ENCODE measurements at places on chromosomes 7 and 10.
A peak's percentile ranks its signal among the peaks of the same experiment; 100 is the strongest.

GRCh38 chr7:55055479-55055878, 36.7 kb downstream of the EGFR start:
- DNase-seq: peak; percentile 92

DNA sequence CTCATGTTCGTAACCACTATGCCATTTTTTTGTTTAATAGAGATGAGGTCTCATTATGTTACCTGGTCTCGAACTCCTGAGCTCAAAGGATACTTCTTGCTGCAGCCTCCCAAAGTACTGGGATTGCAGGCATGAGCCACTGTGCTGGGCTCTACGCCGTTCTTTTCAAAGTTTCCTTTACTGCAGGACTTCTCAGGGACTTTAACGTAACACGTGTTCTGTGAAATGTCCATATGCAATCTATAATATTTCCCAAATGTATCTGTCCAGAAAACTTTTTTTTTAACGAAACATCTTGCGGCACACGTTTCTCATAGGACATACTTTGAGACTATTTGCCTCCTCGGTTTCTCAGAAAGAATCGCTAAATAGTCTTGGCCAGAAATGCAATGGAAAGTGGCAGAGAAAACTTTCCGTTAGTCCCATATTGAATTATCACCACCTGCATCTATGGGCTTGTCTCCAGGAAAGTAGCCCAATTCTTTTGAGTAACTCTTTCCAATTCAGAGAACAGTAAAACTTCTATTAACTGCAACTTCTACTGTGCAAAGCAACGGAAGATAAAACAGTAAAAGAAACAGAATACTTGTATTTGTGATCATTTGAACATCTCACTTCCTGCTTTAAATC, 96.3 kb downstream of the ELMO1 start:
- no peak for DNase-seq

GRCh38 chr7:129144834-129145668, 544 bp downstream of the TSPAN33 start:
- no peak for DNase-seq

DNA sequence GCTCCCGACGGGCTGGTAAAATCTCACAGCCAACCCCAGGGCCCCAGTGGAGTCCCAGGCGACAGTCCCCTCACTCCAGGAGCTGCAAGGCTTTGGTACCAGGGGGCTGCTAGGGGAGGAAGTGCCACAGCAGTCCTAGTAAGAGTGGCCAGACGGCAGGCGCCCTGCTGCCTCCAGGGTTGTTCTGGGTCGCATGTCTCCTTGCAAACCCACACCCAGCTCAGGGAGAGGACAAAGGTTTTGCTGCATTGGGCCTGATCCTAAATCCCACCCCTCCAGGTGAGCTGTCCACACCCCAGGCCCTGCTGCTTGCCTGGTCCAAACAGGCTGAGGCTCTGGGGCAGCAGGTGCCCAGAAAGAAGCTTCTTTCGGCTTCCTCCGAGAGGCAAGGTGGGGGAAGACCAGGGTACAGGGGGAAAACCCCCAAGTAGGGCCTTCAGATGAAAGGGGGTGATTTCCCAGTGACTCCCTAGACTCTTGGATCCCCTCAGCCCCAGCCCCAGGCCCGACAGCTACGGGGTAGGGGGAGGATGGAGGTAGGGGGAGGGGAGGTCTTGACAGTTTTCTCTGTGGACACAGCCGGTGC, 4.2 kb upstream of the KCP start:
- no peak for DNase-seq

- DNase-seq: no peak
These were observed 17.4 kb downstream of the FGL2 start for GRCh38 chr7:77182261-77182660.

- peak; percentile 50 for DNase-seq
These were observed 127.6 kb downstream of the TNS3 start for GRCh38 chr7:47454069-47454973.

DNA sequence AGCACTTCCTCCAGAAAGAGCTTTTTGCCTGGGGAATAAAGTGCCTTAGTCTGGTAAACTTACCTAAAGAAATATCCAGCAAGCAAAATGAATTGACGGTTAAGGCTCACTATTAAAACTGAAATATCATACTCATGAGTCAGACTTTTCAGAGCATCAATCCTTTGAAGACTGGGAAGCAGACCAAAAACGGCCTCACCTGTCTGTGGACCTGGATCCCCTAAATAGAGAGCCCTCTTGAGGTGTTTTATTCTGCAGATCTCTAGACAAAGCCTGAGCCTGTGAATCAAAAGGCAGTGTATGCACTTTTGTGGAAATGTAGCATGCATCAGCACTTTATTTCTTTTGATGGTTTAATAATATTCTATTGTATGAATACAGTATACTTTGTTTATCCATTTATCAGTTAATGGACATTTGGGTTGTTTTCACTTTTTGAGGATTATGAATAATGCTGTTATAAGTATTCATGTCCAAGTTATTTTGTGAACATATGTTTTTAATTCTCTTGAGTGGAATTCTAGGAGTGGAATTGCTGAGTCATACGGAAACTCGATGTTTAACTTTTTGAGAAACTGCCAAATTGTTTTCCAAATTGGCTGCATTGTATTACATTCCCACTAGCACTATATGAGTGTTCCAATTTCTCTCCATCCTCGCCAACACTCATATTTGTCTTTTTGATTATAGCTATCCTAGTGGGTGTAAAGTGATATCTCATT, 449.0 kb upstream of the IGFBP3 start:
- DNase-seq: peak; percentile 95

- DNase-seq: no peak
These were observed 103.0 kb downstream of the RNF133 start for GRCh38 chr7:122595885-122596284.

DNA sequence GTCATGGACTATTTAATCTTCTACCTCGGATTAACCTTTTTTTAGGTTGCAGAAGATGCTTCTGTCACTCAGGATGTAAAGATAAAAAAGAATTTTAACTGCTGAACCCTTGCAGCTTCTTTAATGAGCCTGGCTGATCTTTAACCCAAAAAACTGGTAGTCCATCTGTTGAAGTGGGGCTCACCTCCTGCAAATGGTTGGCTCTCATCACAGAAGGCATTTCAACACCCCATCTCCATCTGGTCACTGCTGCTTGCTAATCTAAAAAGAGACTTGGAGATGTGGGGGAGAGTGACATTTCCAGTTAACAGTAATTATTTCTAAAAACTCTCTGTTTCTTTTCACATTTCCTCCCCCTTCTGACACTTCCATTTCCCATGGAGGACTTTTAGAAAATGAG, 208.6 kb downstream of the LHFPL3 start:
- no peak for DNase-seq

- DNase-seq: no peak
These were observed 130.1 kb downstream of the TCERG1L start for GRCh38 chr10:131181456-131181855.

GRCh38 chr10:76082232-76082631, 650.8 kb downstream of the LRMDA start:
- DNase-seq: peak; percentile 37

- peak; percentile 40 for DNase-seq
These were observed 139.3 kb upstream of the HDAC9 start for GRCh38 chr7:18356191-18356645.

DNA sequence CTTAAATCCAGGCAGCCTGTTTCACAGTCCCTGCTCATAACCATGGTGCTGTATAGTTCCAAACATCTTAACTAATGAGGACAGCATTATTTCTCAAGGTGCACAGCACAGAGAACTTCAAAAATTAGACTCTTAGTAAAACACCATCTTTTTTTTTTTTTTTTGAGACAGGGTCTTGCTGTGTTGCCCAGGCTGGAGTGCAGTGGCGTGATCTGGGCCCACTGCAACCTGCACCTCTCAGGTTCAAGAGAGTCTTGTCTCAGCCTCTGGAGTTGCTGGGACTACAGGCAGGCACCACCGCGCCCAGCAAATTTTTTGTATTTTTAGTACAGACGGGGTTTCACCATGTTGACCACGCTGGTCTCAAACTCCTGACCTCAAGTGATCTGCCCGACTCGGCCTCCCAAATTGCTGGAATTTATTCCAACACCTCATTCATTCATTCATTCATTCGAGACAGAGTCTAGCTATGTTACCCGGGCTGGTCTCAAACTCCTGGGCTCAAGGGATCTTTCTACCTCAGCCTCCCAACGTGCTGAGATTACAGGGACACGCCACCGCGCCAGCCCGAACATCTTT, 507 bp upstream of the TMEM254 start:
- DNase-seq: no peak

- peak; percentile 58 for DNase-seq
These were observed 148.7 kb upstream of the MKI67 start for GRCh38 chr10:128274938-128275337.

GRCh38 chr10:91589658-91590035, 43.2 kb downstream of the PPP1R3C start:
- no peak for DNase-seq

DNA sequence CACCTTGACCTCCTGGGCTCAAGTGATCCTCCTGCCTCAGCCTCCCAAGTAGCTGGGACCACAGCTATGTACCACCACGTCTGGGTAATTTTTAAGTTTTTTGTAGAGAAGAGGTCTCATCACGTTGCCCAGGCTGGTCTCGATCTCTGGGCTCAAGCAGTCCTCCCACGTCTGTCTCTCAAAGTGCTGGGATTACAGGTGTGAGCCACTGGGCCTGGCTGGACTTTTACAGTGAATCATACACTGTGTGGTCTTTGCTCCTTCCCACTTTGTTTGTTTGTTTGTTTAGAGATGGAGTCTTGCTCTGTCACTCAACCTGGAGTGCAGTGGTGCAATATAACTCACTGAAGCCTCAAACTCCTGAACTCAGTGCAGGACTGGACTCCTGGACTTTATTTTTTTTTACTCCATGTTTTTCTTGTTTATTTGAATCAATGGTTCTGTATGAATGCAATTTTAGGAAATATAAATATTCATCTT, 12.5 kb downstream of the PPIA start:
- no peak for DNase-seq

DNA sequence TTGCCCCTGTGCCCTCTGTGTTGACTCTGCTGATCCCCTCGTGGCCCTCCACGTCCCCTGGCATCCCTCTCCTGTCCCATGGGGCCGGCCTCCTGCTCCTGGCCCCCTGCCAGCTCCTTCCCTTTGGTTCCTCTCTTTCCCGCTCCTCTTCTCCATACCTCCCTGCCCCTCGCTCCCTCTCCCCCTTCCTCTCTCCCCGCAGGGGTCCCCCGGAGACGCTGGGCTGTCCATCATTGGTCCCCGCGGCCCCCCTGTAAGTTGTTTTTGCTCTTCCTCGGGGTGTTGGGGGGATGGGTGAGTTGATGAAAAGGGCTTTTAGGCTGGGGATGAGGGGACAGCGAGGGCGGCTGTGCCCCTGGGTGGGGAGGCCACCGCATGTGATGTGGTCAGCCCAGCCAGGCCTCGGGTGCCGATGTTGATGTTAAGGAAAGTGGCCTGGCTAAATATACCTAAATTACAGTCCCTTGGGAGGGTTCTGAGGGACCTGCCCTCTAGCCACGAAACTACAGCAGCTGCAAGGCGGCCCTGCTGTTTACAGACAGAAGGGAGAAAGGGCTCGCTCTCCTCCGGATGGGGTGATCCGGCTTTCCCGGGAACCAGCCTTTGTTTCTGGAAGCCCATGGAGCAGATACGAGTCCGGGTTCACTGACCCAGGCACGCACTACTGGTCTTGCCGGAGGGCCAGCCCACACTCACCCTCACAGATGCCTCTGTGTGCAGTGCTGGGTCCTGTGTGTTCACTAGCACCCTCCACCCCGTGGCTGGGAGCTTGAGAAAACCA, 78.8 kb downstream of the COL13A1 start:
- DNase-seq: no peak

DNA sequence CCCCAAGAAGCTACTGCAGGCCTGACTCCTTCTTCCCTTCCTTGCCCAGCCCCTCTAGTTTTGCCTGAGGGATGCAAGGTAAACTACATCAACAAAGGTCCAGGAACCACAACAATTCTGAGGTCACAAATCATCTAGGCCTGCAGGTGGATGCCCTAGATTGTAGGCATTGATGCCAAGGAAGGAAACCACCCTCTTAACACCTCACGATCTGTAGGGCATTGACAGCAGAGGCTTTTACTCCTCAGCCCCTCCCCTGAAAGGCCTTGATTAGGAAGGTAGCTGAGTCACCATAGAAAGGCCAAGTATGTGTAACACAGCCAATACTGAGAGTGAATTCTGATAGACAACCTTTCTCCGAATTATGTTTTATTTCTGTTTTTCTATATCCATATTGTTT, 46.7 kb upstream of the FAM3C start:
- DNase-seq: no peak

- no peak for DNase-seq
These were observed 137.3 kb downstream of the HECW1 start for GRCh38 chr7:43249823-43250145.

- DNase-seq: no peak
These were observed 27.3 kb downstream of the PFKP start for GRCh38 chr10:3094609-3095036.

GRCh38 chr10:114271075-114271778, 32.2 kb downstream of the VWA2 start:
- DNase-seq: no peak

Measured in fibroblast of mammary gland (primary cell).